ENCODE measurements at places on chromosomes 5 and 9.

DNA sequence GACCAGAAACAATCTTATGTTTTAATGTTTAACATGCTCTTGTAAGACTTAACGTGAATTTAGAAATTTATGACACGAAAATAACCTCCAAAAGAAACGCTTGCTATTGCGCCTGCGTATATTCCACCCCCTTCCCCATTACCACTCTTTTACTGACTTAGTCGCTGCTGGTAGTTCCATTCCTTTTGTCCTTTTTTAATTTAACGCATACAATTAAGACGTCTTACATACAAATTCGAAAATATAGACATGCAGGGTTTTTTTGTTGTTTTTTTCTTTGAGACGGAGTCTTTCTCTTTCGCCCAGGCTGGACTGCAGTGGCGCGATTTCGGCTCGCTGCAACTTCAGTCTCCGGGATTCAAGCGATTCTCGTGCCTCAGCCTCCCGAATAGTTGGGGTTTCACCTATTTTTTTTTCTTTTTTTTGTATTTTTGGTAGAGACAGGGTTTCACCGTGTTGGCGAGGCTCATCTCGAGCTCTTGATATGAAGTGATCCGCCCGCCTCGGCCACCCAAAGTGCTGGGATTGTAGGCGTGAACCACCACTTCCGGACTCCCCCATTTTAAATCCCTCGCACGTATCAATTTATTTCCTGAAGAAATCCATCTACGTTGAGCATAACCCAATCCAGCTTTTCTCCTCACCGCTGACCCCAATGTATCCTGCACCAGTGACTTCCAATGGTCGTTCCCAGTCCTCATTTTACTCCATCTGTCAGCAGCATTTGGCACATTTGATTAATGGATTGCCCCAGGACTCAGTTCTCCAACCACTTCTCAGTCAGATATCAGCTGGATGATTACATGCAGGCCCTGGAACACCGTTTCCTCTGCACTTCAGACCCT lies 684 bp upstream of the MED7 start:
- DNase-seq = peak; percentile 76

DNA sequence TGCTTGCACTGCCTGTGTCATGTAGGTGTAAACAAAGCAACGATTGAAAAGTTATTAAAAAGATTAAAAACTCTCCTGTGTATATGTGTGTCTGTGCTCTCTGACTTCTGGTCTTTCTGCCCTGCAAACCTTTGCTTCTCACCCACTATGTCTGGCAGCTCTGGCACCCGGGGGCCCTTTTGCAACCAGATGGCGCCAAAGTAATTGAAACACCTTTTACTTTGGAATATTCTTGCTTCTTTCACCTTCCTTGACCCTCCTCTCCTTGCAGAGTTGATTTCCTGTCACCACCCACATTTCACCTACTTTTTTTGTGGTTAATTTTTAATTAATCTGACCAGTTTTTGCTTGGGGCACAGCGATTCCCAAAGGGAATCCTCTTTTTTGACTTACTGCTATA lies 275.5 kb downstream of the ARHGEF28 start:
- no peak for DNase-seq

DNA sequence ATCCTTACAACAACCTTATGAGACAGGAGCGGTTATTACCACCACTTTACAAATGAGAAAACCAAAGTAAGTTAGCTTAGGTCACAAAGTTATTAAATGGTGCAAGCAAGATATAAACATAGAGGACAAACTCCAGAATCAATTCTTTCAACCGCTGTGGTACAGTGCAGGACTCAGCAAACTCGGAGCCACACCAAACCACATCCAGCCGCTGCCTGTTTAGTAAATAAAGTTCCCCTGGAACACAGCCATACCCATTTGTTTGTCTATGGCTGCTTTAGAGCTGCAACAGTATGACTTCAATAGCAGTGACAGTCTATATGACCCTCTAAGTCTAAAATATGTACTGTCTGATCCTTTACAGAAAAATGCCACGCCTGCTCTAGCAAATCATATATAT lies 1567.2 kb upstream of the WWC1 start:
- no peak for DNase-seq

DNA sequence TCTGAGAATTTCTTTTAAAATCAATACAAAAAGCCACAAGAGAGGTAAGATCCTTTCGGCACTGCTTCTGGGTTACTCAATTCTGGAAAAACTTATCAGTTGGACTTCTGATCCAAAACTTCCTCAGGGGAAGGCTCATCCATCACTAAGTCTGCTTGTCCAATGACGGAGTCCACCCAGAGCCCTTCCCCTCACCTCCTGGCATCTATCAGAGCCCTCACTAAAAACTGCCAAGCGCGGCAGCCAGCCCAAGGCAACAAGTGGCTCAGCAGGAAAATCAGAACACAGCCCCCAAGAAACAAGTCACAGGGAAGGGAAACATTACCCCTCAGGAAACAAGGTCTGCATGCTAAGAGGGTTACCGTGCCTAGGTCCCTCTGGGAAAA lies 869 bp upstream of the ESM1 start:
- DNase-seq = no peak

DNA sequence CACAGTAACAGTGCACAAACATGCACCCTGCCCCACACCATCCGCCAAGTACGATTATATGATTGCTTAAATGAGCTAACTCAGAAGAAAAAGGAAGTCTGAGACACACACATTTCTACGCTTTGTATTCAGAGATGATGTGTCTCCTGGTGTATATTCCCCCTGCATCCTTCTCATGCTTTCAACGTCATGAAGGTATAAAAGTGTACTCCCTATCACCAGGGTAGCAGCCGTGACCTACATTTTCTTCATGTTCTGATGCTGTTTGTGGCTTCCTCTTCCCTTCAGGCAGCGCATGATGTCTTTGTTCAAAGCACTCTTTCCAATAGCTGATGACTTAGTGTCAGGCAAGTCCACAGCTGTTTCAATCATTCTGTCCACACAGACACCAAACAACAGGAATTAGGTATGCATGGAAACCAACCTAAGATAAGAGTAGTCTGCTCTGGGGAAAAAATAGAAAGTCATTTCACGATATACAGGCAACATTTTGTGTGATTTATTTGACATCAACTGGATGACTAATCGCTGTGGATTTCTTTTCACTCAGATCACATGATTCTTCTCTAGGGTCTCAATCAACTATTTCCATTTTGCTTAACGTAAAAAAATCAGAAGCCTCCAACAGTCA lies 269.4 kb upstream of the PTGER4 start:
- no peak for DNase-seq

GRCh38 chr5:86894056-86894455 lies 276.3 kb downstream of the COX7C start:
- no peak for DNase-seq

- no peak for DNase-seq
Measured at GRCh38 chr5:178237431-178238312, 5.1 kb upstream of the PHYKPL start.

DNA sequence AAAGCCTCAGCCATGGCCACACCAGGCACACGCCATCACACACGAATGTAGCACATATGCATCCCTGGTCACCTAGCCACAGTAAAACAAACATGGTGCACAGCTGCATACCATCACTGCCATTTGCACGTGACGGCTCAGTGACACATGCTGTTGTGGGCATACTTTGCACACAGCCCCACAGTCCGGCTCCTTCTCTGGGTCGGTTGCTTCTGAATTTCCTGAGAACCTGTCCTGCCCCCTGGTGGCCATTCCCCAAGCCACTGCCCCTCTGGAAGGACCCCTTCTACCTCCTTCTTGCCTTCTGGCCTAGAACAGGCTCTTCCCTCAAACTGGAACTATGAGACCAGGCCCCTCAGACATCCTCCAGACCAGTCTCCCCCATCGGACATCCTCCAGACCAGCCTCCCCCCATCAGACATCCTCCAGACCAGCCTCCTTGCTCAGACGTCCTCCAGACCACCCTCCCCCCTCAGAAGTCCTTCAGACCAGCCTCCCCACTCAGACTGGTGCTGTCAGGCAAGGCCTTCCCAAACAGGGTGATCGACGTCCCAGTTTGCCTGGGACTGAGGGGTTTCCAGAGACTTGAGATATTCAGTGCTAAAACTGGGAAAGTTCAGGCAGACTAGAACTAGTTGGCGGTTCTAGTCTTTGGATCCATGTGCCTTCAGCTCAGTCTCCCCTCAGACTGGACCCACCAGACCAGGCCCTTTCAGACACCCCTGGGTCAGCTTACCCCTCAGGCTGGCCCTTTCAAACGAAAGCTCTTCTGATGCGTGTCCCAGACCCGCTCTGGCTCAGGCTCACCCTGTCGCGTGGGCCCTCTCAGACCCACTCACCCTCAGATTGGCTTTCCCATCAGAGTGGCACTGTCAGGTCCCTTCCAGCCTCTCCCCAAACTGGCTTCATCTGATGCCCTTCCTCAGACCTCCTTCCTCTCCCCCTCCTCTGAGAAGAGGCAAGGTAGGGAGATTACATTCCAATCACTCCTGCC lies 24.3 kb upstream of the ENHO start:
- DNase-seq = peak; percentile 7

DNA sequence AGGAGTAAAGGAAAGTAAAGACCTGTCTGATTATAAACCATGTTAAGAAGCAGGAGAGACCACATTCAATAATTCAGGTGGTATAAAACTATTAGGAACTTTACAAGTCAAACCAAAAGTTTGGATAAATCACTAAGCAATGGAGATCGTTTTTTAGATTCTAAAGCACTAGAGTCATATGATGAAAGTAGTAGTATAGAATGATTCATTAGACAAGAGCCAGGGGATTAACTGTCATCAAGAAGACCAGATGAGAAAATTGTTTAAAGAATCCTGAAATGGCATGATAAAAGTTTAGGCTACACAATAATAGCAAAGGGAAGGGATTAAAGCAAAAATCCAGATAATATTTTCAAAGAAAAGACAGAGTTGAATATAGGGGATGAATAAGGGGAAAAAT lies 12.9 kb upstream of the CARNMT1 start:
- DNase-seq = no peak

DNA sequence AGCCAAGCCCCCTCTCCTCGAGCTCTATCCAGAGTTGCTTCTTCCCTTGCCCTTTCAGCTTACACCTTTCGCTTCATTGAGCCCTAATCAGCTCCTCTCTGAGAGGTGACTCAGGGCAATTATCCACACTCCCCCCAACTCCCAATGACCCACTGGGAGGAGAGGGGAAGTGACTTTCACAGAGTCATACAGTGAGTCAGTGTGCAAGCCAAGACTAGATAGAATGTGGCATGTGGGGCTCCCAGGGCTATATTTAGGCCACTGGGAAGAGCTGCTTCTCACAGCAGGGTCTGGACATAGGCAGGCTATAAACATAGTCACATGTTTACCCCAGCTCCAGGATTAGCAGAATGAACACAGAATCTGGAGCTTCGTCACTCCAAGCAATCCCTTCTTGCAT lies 57.4 kb downstream of the NRG2 start:
- peak; percentile 1 for DNase-seq

GRCh38 chr9:28808042-28808441 lies 1234.8 kb upstream of the C9orf72 start:
- no peak for DNase-seq

DNA sequence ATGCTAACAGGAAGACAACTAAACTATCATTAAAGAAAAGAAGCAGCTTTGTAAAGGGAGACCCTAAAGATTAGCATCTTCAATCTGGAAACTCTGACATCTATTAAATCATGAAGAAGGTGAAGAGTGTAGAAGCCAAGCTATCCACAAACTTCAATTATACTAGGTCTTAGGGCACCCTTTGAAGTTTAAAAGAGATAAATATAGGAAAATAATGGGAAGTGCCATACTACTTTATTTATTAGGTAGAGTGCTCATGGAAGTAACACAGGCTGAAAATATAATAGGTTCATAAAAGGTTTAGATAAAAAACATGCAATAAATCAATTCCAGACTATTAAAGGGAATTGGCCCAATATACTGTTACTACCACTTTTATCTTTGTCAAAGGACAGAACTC lies 19.9 kb downstream of the CDH10 start:
- DNase-seq = no peak

DNA sequence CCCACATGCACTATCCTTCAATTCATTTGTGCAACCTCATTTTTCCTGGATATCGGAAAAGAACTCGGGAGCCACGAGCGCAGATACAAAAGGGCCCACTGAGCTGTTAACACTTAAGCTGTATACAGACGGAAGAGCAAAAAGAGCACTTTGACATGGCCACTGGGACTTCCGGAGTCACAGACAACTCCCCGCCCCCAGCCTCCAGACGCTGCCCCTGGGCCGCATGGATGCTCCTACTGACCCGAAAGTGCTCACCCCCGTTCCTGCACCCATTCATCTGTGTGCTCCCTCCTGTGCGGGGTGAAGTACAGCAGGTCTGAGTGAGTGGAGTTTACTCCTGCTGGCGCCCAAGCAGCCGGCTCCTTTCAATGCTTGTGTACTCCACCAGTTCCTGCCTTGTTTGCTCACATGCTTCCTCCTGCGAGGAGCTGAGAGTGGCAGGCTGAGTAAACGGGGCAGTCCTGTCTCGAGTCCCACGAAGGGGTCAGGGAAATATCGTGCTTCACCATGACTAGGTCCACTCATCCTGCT lies 901.0 kb upstream of the CTNND2 start:
- DNase-seq = peak; percentile 39

DNA sequence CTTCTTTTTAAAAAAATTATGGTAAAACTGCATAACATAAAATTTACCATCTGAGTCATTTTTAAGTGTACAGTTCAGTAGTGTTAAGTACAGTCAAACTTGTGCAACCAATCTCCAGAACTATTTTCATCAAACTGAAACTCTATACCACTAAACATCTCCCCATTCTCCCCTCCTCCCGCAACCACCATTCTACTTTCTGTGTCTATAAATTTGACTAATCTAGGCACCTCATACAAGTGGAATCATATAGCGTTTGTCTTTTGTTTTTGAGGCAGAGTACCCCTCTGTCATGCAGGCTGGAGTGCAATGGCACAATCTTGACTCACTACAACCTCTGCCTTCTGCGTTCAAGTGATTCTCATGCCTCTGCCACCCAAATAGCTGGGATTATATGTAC lies 24.0 kb upstream of the EBF1 start:
- DNase-seq = no peak

DNA sequence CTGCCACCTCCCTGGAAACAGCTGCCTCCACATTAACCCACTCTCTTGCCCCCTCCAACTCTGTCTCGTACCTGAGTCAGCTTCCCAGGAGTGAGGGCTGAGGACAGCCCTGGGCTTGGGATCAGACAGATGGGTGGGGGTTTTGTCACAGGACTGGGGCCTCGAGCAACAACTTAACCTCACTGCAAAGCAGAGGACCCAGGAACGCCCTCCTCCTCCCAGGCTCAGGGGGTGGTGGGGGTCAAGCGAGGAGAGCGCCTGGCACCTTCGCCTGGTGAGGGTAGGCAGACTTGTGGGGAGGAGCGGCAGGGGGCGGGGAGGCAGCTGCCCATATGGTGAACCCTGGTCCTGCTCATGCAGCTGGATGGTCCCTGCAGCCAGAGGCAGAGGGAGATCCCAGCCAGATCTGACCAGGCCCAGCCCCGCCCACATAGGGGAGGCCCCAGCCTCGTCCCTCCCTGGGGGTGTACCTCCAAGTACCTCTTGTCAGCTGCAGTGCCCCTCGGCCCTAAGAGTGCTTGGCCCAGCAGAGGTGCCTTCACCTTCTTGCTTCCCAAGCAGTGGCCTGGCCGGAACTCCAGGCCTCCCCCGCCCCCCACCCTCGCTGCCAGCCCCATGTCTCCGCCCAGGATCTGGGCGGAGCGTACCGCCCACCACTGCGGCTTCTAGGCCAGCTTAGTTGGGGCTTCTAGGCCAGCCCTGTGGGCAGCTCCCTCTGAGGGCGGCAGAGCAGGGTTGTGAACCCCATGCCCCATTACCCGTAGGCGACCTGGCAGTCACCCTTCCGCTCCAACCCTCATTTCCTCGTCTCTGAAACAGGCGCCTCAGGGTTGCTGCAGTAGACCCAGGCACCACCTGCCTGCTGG lies at the start of gene SARDH:
Gene SARDH (minus strand): TSS at position 579 of the 866 bp plus-strand sequence. CDS start 4,179 bp downstream, outside the sequence.
- peak; percentile 91 for DNase-seq
